NCI-H2029 treated with DMSO at 0.1 percent for 48 hours (cell line): ENCODE measurements at places on chromosomes 7 and 10.

GRCh38 chr7:27103489-27104226 is 1.2 kb upstream of the HOXA2 start:
- DNase-seq = no peak

GRCh38 chr10:91662993-91663392 is 30.1 kb upstream of the PPP1R3C start:
- DNase-seq = no peak

DNA sequence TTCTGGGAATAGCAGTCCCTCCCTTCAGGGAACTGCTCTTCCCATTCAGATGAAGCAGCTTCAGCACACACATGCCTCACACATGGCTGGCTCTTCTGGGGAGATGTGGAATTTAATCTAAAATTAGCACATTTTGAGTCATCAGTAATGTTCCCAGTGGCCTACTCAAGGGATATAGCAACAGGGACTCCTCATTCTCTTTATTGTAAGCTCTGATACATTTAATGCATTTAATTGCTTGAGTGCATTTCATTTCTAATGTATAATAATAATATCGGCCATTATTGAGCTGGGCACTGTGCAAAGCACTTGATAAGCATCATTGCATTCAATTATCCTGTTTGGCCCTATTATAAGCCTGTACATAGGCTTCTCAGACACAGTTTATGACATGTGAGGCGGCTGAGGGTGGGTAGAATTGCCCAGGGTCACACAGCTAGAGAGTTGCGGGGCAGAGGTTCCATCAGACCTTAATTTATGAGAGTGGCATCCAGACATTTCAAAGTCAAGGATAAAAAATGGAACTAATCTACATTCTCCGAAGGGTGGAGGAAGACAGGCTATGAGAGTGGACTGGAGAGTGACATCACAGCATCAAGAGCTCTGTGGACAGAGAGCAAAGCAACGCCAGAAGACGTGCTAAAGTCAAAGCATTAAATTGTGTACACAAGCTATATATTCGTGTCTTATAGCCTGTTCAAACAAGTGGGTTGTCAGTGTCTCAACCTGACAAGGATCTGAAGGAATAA is 76.8 kb downstream of the LANCL2 start:
- no peak for DNase-seq

- DNase-seq = no peak
Observed at GRCh38 chr7:8618441-8619070, 185.1 kb downstream of the NXPH1 start.

- no peak for DNase-seq
Observed at GRCh38 chr7:11749629-11750028, 82.4 kb downstream of the THSD7A start.

- no peak for DNase-seq
Observed at GRCh38 chr7:40220421-40220911, 85.7 kb downstream of the SUGCT start.
